ENCODE measurements at places on chromosomes 4 and X.

GRCh38 chr4:39627413-39627812 is 11.3 kb downstream of the SMIM14 start:
- DNase-seq: no peak

DNA sequence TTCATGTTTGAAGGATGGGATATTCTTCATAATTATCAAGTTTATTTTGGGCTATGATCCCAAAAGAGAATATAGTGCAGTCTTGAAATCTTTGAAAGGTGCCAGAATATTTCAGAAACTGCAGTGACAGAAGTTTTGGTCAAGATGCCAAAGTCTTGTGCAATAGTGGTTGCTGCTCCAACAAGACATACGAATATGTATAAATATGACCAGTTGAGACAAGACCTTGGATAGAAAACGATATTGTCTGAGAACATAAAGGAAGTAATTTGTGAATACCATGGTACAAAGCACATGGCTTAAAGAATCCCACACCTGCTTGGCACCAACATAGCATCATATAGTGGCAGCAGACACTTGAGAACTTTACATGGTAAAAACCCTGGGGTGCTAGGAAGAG is 48.6 kb upstream of the AMELX start:
- DNase-seq: no peak

DNA sequence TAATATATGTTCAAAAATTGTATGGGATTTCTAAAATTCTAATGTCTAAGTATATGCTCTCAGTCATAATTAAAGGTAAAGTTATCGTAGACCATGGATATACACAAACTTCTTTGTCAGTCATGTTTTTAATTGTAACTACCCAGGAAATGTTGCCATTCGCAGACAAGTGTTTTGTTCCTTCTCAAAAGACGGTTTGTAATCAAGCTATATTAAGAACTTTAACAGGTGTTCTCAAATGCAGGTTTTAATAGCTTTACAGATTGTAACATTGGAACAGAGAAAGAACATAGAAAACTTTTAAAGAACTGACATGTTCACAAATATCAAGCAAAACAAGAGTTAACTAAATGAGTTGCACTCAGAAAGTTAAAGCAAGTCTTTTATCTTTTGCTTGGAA is 58.9 kb downstream of the KDM5C start:
- no peak for DNase-seq

- no peak for DNase-seq
These were observed 62.1 kb upstream of the KLF3 start for GRCh38 chr4:38601916-38602291.

DNA sequence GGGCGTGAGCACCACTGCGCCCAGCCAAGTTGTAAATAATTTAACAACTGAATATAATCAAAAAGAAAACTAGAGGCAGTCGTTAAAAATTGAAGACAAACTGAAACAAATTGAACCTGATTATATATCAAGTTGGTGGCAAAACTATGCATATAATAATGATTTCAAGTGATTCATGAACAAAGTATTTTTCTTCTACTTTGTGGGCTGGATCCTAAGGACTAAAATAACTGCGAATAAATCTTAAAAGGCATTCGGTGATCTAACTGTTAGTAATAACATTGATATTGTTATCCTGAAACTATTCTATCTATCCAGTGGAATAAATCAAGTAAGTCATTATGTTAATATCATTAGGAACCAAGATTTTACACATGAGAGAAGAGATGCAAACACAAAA is 21.2 kb upstream of the USP9X start:
- no peak for DNase-seq
